ENCODE measurements at places on chromosomes 6 and 20. TPM values are rescaled to one million over a fixed set of nuclear protein-coding genes. Genes with fewer than 3 reads are reported as not detected.

Gene BHLHE23
- total RNA-seq: not detected

DNA sequence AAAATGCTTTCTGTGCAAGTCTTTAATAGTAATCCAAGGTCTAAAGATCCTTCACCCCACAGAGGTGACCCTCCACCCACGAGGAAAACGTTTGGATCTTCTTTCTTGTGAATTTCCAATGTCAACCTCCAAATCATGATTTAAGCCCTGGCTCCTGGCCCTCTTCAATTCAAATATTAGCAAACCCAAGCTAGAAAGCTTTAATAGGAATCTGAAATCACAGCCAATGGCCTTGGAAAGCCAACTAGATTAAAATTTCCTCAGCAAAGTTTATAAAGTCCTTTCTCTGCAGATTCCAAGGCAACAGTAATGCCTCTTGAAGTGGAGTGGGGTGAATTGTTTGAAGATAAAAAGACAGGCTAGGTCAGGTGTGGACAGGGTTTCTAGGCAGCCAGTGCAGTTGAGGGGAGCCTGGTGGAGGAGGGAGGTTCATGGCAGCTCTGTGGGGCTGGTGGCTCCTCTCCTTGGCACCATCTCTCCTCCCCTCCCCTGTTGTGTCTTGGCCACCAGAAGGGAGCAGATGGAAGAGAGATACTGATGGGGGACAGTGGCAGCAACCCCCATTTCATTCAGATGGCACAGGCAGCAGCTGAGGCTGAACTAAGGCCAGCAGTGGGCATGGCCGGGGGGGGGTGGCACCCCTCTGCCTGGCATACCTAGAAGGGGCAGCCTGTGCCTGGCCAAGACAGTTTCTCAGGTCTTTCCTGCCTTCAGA lies 12.0 kb upstream of the UQCC2 start:
- no peak for DNase-seq

DNA sequence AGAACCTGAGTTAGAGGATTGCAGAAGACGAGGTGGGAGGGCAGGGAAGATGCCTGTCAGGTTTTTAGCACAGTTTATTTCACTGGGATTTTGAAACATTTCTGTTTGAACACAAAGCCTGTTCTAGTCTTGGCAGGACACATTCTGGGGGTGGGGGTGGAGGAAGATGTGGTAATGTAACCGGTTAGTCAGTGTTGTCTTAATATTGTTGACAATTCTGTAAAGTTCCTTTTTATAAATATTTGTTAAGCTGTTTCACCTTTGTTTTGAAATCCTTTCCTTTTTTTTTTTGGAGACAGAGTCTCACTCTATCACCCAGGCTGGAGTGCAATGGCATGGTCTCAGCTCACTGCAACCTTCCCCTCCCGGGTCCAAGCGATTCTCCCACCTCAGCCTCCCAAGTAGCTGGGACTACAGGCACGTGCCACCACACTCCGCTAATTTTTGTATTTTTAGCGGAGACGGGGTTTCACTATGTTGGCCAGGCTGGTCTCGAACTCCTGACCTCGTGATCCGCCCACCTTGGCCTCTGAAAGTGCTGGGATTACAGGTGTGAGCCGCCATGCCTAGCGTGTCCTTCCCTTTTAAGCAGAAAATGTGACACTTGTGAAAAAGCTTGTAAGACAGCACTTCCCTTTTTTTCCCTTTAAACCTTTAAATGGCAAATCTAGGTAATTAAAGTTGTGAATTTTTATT lies 20.2 kb downstream of the SLC9A8 start:
- DNase-seq: no peak

- no peak for DNase-seq
These were observed 100.1 kb upstream of the SUPT3H start for GRCh38 chr6:45477790-45478189.

GRCh38 chr20:8756410-8756809 lies 312.5 kb upstream of the PLCB4 start:
- DNase-seq: peak; percentile 64

- no peak for DNase-seq
These were observed 162.4 kb downstream of the FRK start for GRCh38 chr6:115898246-115898645.

DNA sequence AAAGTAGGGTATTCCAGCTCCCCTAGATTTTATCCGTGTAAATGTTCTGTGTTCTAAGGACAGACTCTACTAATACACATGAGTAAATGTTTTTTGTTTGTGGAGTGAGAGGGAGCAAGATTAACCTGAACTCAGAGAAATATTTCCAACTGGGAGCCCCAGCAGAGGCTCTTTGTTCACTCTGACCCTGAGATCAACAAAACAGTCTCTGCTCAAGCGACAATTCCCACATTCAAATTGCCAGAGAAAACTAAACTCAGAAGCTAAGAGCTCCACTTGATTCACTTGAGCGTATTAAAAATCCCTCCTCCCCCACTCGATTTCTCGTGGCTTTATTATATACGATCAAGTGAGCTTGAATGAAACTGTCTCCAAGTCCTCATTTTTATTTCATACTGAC lies 413.9 kb upstream of the JARID2 start:
- no peak for DNase-seq

Gene PFDN4
- 64.0 TPM for total RNA-seq

GRCh38 chr6:53916804-53917463 lies 122.1 kb downstream of the LRRC1 start:
- no peak for DNase-seq

- no peak for DNase-seq
These were observed 62.5 kb upstream of the ZNFX1 start for GRCh38 chr20:49340161-49340966.

GRCh38 chr6:165971202-165971601 lies 196.4 kb downstream of the TBXT start:
- DNase-seq: no peak

Gene PI3
- not detected for total RNA-seq

GRCh38 chr6:129645106-129645829 lies 64.7 kb downstream of the ARHGAP18 start:
- DNase-seq: no peak

Gene RFX6
- total RNA-seq: not detected

DNA sequence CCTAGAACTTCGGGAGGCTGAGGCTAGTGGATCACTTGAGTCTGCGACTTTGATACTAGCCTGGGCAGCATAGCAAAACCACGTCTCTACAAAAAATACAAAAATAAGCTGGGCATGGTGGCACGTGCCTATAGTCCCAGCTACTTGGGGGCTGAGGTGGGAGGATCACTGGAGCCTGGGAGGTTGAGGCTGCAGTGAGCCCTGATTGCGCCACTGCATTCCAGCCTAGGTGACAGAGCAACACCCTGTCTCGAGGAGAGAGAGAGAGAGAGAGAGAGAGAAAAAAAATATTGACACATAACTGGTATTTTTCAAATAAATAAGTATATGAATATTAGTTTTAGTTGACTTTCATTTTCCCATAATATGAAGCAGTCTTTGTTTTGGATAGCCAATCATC lies 222.2 kb downstream of the BTBD9 start:
- DNase-seq: no peak

- no peak for DNase-seq
These were observed 64.7 kb upstream of the RPS6KA2 start for GRCh38 chr6:166691746-166692145.

GRCh38 chr6:160791981-160792418 lies 90.0 kb downstream of the PLG start:
- no peak for DNase-seq

DNA sequence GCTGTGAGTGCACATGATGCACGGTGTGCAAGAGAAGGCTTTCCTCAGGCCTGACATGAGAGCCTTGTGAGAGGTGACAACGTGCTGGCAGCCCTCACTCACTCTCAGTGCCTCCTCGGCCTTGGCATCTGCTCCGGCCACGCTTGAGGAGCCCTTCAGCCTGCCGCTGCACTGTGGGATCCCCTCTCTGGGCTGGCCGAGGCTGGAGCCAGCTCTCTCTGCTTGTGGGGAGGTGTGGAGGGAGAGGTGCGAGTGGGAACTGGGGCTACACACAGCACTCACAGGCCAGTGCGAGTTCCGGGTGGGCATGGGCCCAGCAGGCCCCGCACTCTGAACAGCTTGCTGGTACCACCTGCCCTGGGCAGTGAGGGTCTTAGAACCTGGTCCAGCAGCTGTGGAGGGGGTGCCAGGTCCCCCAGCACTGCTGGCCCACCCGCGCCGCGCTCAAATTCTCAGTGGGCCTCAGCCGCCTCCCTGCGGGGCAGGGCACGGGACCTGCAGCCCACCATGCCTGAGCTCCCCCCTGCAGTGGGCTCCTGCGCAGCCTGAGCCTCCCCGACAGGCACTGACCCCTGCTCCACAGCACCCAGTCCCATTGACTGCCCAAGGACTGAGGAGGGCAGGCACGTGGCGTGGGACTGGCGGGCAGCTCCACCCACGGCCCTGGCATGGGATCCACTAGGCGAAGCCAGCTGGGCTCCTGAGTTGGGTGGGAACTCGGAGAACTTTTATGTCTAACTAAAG lies 74.9 kb upstream of the BMP5 start:
- DNase-seq: no peak

DNA sequence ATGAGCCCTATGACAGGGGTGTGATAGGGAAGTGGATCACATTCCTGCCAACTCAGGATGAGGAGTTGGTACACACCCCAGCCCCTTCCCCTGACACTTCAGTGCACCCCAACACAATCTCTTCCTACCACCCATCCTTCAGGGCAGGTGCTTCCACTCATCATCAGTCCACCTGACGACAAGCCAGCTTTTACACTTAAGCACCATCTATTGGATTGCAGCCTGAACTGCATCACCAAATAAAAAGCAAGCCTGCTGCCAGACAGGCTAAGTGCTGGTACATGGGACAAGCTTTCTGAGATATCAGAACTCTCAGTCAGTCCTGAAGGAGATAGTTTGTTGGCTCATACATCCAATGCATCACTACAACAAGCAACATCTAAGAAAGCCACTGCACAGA lies 69.0 kb upstream of the TMEM200A start:
- no peak for DNase-seq

Gene GRM1
- 0.51 TPM for total RNA-seq

DNA sequence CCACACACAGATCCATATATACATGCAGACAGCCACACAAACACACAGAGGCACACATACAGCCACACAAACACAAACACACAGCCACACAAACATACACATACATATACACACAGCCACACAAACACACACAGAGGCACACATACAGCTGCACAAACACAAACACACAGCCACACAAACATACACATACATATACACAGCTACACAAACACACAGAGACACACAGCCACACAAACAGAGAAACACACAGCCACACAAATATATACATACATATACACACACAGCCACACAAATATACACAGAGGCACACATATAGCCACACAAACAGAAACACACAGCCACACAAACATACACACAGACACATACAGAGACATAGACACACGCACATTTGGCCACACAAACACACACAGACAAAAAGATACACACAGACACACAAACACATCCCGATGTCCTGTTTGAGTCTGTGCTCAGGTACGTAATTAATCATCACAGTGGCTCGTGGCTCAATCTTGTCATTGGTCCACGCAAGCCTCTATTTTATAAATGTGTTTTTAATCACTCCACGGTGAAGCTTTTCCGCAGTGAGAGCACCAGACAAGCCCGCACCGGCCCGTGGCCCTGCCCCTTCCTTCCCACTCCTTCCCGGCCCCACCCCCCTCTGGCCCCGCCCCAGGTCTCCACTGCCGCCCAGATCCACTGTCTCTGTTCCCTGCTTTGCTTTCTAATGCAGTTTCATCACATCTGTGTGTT lies 135.3 kb downstream of the CDH4 start:
- DNase-seq: no peak

- DNase-seq: no peak
These were observed 12.4 kb upstream of the PTPRK start for GRCh38 chr6:128532827-128533226.

DNA sequence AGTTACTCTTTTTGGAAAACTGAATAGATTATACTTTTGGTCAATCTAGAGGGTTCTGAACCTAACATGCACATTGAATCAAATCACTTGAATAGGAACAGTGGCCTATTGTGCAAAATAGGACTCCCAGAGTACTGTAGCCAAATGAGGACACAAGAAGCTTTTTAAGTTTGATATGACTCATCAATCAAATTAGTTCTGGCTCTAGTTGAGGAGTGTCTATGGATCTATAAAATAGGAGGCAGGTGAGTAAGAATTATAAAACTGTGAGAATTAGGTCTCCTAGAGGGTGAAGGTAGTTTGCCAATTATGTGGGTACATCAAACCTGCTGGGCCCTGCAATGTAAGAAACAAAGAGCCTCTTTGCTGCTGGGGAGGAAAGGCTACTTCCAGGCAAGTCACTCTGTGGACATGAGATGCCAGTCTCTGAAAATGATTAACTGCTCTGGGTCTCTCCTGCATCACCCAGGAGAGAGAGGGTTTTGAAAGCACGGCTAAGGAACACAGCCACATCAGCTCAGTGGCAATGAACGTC lies 112.3 kb downstream of the RCAN2 start:
- no peak for DNase-seq

DNA sequence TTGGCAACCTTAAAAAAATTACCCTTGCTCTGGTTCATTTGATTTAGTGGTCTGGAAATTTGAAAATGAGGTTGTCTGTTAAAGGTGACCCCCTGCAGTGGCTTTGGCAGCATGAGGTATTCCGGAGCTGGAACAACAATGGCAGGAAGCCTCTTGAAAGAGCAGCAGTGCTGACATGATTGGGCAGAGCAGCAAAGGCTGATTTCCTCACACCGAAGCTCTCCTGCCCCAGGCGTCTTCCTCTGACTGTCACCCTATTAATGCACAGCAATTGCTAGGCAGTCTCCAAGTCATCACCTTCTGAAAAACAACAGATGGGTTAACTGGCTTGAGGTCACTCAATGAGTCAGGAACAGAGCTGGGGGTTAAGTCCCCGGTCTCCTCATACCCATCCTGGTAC lies 241.8 kb upstream of the MMS22L start:
- DNase-seq: no peak

- no peak for DNase-seq
These were observed 22.6 kb downstream of the PLCB1 start for GRCh38 chr20:8154638-8155037.

DNA sequence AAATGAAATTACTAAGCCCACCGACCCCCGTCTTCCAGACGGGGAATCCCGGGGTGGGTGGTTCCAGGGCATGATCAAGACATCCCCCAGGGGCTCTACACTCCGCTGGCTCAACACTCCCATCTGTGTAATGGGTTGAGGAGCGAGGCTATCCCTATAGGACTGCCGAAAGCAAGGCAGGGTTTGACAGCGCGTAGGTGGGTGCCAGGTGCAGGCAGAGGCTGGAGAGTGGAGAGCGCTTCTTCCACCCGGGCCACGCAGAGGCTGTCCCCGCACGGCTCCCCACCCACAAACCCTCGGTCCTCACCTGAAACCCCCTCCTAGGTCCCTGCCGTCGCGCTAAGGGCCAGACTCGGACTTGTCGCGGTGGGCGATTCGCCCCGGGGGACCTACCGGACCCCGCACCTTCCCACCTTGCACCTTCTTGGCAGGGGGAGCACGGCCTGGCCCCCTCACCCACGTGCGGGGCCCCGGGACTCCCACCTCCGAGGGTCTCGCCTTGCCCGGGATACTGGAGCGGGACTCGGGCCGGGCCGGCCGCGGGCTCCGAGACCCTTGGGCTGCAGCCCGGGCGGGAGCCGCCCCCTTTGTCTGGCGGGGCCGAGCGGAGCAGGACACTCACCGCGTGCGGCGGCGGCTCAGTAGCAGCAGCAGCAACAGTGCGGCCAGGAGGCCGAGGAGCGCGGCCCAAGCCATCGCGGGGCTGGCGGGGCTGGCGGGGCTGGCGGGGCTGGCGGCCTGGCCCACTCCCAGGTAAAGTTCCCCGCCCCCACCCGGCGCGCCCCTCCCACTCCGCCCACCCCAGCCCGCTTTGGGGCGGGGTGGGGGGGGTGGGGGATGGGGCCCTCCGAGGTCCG lies at the start of gene PTGIS:
Gene PTGIS, minus strand, starts transcription at position 717 of the 857 bp plus-strand sequence. Its CDS starts 21 bp downstream, at position 696.
- DNase-seq: no peak

GRCh38 chr6:143684486-143684885 lies 6.7 kb downstream of the PHACTR2 start:
- DNase-seq: no peak
